Activated CD4-positive, alpha-beta T cell treated with anti-CD3 and anti-CD28 coated beads, Interleukin-2, amount 50 U/mL, for 4 hours (primary cell): ENCODE measurements at places on chromosomes 5 and 9.

DNA sequence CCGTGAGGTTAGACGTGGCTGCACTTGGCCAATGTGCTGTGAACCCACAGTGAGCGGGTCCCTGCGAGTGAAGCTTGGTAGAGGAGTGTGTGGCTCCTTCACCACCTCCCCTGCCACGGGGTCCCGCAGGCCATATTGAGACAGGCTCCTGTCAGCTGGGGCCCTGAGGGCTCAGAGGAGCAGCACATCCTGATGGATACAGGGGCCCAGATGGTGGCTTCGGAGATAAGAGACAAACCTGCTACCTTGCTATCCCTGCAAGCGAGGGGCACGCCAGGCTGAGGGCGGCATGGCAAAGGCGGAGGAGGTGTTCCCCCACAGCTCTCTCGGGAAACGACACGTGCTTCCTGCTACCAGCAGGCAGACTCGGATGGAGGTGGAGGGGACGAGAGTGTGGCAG, 33.1 kb downstream of the SLC6A3 start:
- no peak for DNase-seq

DNA sequence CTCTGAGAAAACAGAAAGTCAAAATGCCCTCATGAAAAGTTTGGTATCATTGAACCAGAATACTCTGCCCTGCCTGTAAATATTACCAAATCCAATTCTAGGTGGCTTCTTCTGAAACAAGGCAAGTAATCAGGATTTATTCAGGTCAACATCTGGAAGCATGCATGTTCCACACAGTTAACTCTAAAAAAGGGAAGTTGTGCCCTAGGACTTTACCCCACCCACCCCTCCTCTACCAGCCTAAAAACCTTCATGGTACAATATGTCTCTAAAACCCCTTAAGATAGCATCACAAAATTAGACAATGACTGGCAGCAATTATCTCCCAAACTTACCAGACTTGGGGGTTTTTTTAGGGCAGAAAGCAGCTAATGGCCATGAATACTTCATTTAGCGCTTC, 414.8 kb upstream of the SLC30A5 start:
- no peak for DNase-seq

DNA sequence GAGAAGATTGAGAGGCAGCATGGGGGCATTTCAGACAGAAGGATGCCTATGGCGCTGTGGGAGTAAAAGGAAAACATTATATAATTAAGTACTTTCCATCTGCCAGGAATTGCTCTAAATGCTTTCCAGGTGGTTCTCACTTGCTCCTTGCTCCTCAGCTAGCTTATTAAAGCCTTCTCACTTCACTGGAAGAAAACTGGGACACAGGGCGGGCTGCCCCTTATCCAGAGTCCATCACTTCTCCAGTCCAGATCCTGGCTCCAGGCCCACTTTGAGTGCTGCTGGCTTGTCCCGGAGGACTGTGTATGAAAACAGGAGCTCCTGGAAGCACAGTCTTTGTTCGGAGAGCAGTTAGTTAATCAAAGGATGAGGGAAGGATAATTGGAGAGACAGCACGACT, 409.9 kb upstream of the ADAMTS16 start:
- no peak for DNase-seq

- DNase-seq = no peak
These were observed 33.9 kb downstream of the PTTG1 start for GRCh38 chr5:160455600-160455999.

DNA sequence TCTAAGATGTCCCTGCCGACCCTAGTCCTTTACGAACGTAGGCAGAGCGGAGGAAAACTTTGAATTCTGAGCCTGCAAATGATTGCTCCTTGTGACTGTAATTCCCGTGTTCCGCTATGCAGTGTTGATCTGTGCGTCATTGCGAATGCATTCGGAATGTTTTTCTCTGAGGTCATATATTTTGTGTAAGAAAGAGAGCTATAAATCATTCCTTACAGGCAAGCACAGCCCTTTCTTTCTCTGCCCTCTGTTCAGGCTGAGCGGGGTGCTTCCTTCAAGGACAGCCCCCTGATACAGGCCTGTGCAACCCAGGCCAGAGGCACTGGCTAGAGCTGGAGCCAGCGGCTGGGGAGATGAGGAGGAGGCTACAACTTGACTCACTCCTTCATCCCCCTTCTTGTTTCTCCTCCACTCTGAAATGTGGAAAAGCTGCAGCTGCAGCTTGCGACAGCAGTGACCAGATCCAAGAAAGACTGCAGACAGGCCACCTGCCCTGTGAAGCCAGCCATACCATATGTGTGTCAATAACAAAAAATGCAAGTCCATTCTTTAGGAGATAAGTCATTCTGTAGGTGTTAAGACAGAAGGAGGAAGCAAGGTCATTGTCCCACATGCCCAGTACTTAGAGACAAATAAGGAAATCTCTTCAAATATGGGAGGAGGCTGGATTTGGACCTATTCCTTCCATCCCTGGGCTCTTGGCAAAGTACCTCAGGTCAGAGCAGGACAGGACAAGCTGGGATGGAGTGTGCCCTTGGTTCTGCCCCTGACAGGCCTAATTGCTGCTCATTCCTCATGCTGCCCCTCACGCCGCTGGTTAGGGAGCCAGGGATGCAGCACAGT, 345.7 kb upstream of the WWC1 start:
- DNase-seq = no peak

DNA sequence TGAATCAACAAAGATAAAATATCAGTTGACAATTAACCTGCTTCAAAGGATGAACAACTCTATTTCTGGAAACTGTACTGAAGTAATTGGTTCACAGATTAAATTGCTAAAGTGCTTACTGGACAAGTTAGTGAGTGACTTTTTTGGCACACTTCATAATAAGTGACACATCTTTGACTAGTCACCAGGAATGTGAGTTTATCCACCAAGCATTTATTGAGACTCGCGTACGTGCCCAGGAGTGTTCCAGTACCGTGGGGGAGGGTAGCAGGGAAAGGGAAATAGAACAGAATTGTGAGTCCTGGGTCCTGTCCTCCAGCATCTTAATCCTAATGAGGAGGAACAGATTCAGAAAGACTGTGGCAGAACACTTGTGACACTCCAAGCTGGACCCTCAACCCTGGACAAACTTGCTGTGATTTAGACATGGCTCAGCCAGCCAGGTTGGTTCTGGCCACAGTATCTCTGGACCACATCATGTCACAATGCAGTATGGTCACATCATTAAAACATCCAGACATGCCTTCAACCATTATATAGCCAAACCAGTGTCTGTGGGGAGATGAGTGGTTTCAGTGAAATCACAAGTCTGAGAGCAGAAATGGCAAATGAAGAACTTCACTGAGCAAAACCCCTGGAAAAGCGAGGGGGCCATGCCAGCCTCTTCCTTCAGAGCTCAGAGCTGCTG, 623.1 kb downstream of the BNC2 start:
- DNase-seq = no peak

- no peak for DNase-seq
These were observed 14.4 kb downstream of the NCBP1 start for GRCh38 chr9:97647996-97648395.

- no peak for DNase-seq
These were observed 71.8 kb upstream of the ALDH1A1 start for GRCh38 chr9:73024601-73025034.

DNA sequence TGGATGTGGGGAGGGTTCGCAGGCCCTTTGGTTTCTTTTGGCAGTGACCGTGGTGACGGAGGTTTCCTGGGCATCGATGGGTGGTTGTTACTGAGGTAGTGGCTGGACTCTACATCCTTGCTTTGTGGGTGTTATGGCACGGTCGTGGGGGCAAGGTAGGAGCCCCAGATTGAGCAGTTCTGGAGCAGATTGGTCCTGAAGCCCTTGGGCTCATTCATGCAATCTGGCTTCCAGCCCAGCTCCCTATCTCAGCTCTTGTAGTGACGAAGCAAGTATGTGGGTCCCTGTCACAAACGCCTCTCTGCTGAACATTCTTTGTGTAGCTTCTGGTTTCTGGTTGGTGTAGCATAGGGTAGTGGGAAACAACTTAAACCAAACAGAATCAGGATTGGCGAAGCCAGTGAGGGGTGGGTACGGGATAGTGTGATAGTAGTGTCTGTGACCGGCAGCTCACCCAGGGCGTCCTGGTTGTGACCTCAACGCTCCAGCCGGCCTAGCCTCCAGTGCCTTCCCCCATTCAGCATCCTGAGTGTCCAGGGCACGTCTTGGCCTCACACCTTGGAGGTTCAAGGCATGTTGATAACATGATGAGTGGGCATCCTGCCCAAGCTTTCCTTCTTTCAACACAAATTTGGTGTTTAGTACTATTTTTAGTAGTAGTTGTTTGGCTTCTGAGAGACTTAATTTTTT, 2.9 kb downstream of the NDUFS6 start:
- DNase-seq = no peak

DNA sequence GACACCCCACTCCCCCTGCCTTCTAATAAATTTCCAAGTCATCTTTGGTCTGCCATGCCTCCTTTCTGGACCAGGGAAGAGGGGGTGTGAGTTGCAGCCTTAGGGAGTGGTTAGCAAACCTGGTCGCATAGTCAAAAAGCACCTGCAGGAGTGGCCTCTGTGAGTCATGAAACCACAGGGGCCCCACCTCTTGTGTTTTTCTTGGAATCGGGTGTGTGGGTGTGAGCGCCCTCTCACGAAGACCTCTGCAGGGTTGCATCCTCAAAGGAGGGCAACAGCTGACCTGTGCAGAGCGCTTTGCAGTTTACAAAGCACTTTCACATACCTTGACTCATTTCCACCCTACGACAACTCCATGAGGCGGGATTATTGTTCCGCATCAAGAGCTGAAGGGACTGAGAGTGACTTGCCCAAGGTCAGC, 36.8 kb upstream of the TEX48 start:
- peak; percentile 78 for DNase-seq

DNA sequence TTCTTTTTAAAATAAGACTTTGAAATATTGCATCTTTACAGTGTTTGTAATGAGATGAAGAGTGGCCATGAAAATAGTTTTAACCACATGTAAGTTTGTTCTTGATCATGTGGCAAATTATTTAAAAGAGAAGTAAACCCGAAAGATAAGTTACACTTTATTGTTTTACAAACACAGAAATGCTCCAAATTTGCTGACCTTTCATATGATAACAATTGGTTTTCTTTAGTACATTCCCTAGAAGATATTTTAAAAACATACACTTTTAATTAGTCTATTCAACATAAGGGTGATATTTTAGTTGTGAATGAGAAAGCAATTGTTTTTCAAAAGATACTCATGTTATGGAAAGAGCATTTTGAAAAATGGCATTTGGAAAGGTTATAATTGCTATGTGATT, 287.7 kb downstream of the PSAT1 start:
- no peak for DNase-seq

GRCh38 chr5:21704974-21705668, 1148.0 kb downstream of the CDH12 start:
- no peak for DNase-seq
